ENCODE measurements at places on chromosomes 5 and 9. TPM values are rescaled to one million over a fixed set of nuclear protein-coding genes. Genes with fewer than 3 reads are reported as not detected.

KIF12 gene
- not detected for total RNA-seq

PCDHA10 gene
- total RNA-seq: not detected

ZNF366 gene
- total RNA-seq: not detected

FBXL7 gene
- total RNA-seq: not detected

STKLD1 gene
- 1.0 TPM for total RNA-seq

IPO11 gene
- total RNA-seq: 22.4 TPM

C5orf46 gene
- total RNA-seq: not detected

SPATA31E1 gene
- total RNA-seq: not detected

KIF4B gene
- 0.05 TPM for total RNA-seq

ADGRV1 gene
- total RNA-seq: not detected

RETREG1 gene
- 48.0 TPM for total RNA-seq

All from activated naive CD4-positive, alpha-beta T cell treated with anti-CD3 and anti-CD28 coated beads, Interleukin-2, amount 10 ng/mL, durations not matched to agents 5 hours and 36 hours (primary cell).